ENCODE measurements at places on chromosomes 1 and 21.

DNA sequence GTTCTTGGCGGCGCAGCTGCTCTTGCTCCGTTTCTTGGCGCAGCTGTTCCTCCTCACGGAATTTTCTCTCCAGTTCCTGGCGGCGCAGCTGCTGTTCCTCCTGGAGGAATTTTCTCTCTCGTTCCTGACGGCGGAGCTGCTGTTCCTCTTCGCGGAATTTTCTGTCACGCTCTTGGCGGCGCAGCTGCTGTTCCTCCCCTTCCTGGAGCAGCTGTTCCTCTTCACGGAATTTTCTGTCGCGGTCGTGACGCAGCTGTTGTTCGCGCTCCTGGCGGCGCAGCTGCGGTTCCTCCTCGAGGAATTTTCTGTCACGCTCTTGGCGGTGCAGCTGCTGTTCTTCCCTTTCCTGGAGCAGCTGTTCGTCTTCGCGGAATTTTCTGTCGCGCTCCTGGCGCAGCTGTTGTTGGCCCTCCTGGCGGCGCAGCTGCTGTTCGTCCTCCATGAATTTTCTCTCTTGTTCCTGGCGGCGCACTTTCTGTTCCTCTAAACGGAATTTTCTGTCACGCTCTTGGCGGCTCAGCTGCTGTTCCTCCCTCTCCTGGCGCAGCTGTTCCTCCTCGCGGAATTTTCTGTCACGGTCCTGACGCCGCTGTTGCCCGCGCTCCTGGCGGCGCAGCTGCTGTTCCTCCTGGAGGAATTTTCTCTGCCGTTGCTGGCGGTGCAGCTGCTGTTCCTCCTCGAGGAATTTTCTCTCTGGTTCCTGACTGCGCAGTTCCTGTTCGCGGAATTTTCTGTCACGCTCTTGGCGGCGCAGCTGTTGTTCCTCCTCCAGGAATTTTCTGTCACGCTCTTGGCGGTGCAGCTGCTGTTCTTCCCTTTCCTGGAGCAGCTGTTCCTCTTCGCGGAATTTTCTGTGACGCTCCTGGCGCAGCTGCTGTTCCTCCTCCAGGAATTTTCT, 7.0 kb downstream of the TCHH start:
- no peaks in the 10 kb centered on the region for H3K4me1 ChIP-seq
- no peak overlapping the region for H3K4me3 ChIP-seq

DNA sequence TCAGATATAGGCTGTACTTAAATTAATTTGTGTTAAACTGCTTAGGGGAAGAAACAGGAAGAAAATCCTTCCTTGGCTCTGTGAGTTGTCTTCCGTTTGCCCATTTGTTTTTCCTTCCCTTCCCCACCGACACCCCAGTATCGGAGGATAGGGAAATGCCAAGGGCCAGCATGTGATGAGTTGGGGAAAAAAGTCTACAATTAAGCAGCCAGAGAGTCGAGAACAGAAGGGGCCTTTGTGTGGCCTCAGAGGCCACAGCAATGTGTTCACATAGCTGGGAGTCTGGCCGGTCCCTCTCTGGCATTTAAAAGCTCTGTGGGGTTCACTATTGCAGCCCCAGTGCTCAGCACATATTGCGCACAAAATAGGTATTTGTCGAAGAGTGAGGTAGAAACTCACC, 489.3 kb downstream of the MATN1 start:
- no peaks in the 10 kb centered on the region for H3K27me3 ChIP-seq
- H3K4me3 ChIP-seq, result no peak overlapping the region
- peaks cover 2% of the 10 kb centered on the region for H3K36me3 ChIP-seq
- no peak for DNase-seq
- peaks cover 8% of the 10 kb centered on the region for H3K4me1 ChIP-seq

- no peak overlapping the region for H3K4me3 ChIP-seq
- peaks cover 13% of the 10 kb centered on the region for H3K27me3 ChIP-seq
- no peaks in the 10 kb centered on the region for H3K4me1 ChIP-seq
- no peak overlapping the region for H3K27ac ChIP-seq
- DNase-seq, result no peak
Measured at GRCh38 chr1:183193963-183194525, 8.0 kb downstream of the LAMC2 start.

GRCh38 chr1:91499904-91500755, 521 bp upstream of the CDC7 start:
- H3K27me3 ChIP-seq, result no peaks in the 10 kb centered on the region
- H3K4me1 ChIP-seq, result peaks cover 28% of the 10 kb centered on the region
- no peak overlapping the region for H3K27ac ChIP-seq

DNA sequence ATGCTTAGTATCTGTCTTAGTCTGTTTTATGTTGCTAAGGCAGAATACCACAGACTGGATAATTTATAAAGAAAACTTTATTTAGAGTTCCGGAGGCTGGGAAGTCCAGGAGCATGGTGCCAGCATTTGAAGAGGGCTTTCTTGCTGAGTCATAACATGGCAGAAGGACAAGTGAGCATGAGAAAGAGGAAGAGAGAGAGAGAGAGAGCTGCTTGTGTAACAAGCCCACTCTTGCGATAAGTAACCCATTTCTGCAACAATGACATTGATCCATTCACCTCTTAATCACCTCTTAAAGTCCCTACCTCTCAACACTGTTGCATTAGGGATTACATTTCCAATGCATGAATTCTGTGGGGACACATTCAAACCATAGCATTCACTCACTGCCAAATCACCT, 11.7 kb upstream of the MYOCOS start:
- H3K4me1 ChIP-seq, result no peaks in the 10 kb centered on the region
- H3K27me3 ChIP-seq, result no peaks in the 10 kb centered on the region
- no peak overlapping the region for H3K4me3 ChIP-seq

- H3K27me3 ChIP-seq, result no peaks in the 10 kb centered on the region
- no peak for DNase-seq
- no peaks in the 10 kb centered on the region for H3K4me1 ChIP-seq
- H3K36me3 ChIP-seq, result no peaks in the 10 kb centered on the region
Measured at GRCh38 chr1:105872817-105873216, 1183.7 kb upstream of the PRMT6 start.

DNA sequence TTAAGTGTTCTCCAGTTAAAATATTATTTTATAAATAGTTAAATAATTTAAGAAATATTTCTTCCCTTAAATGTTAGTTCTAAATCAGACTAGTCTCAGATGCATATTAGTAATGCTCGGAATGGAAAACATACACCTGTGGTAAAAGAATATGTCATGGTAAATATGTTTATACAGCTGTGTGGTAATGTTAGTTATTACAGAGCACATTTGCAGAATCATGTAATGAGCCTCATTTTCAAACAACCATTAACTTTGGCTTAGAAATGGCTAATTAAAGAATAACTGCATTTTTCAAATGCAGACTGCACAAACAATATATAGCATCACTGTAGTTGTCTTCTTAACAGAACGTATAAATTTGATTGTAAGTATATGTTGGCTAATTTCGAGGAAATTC, 90.3 kb downstream of the DISP1 start:
- H3K4me1 ChIP-seq, result no peaks in the 10 kb centered on the region
- H3K4me3 ChIP-seq, result no peak overlapping the region
- no peaks in the 10 kb centered on the region for H3K27me3 ChIP-seq
- peaks cover 10% of the 10 kb centered on the region for H3K36me3 ChIP-seq

GRCh38 chr1:101128211-101128727, 102.7 kb upstream of the DPH5 start:
- no peak overlapping the region for H3K27ac ChIP-seq
- H3K27me3 ChIP-seq, result no peaks in the 10 kb centered on the region
- H3K4me3 ChIP-seq, result no peak overlapping the region
- H3K36me3 ChIP-seq, result no peaks in the 10 kb centered on the region
- no peak for DNase-seq
- peaks cover 11% of the 10 kb centered on the region for H3K4me1 ChIP-seq

DNA sequence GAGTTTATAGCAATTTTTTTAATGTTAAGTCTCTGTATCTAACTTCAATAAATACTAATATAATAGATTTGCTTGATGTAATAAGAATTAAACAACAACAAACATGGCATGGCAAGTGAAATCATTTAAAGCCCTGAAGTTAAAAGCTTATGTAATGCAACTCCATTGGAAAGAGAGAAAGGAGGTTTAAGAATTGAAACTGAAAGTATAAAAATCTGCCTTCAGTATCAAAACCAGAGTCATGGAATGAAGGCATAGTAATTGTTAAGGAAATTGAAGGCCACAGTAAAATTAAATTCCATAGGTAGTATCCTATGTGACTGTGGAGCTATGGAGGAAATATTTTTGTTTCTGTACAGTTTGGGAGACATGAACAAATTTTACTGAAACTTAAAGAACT, 55.1 kb downstream of the PRDX6 start:
- H3K36me3 ChIP-seq, result no peaks in the 10 kb centered on the region
- peaks cover 31% of the 10 kb centered on the region for H3K4me1 ChIP-seq
- DNase-seq, result no peak
- no peak overlapping the region for H3K27ac ChIP-seq
- no peaks in the 10 kb centered on the region for H3K27me3 ChIP-seq

GRCh38 chr1:85296980-85297379, 20.5 kb upstream of the BCL10 start:
- no peaks in the 10 kb centered on the region for H3K27me3 ChIP-seq
- H3K4me3 ChIP-seq, result no peak overlapping the region
- H3K36me3 ChIP-seq, result no peaks in the 10 kb centered on the region
- no peak overlapping the region for H3K27ac ChIP-seq
- peaks cover 3% of the 10 kb centered on the region for H3K4me1 ChIP-seq

DNA sequence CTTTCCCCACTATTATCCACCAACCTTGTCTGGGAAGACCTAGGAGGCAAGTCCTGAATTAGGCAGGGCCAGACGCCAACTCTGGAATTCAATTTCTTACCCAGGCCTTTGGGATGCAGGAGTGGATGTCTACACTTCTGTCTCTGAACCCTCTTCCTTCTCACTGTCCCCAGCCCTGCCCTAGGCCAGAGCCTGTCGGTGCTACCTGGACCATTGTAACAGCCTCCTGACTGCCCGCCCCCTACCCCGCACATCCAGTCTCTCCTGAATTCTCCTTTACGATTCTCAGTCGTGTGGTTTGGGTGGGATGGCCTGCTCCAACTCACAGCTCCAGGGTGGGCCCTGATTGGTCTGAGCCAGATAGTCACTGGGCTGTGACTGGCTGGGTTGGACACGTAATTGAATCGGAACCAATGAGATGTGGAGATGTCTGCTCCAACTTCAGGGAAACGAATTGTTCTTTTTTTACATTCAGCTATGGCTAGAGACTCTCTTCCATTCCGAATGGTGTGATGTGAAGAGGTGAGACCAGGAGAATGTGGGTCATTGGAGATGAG, 304.6 kb downstream of the PTPRU start:
- H3K27me3 ChIP-seq, result peaks cover 5% of the 10 kb centered on the region
- no peak overlapping the region for H3K27ac ChIP-seq
- DNase-seq, result no peak
- H3K4me1 ChIP-seq, result no peaks in the 10 kb centered on the region

DNA sequence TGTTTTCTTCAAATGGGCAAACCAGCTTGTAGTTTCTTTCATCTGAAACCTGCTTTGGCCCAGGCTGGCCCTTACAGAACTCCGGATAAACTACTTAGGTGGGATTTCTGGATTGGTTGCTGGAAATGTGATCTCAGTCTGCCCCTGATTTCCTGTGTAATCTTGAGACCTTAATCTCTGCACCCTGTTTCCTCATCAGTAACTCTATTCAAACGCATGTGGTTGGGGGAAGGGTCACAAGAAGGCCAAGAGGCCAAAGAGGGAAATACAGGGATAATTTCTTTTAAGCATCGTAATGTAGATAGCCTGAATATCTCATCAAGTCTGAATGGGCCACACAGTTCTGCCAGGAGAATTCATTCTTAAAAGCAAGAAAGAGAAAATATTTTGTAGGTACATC, 483.6 kb downstream of the LTN1 start:
- no peaks in the 10 kb centered on the region for H3K27me3 ChIP-seq
- H3K4me1 ChIP-seq, result peaks cover 11% of the 10 kb centered on the region
- peaks cover 5% of the 10 kb centered on the region for H3K36me3 ChIP-seq
- DNase-seq, result no peak

GRCh38 chr1:236395230-236395946, 1.3 kb downstream of the EDARADD start:
- H3K27ac ChIP-seq, result no peak overlapping the region
- peaks cover 29% of the 10 kb centered on the region for H3K4me1 ChIP-seq
- peak overlapping the region; percentile 93 for H3K4me3 ChIP-seq
- H3K36me3 ChIP-seq, result no peaks in the 10 kb centered on the region
- peaks cover 47% of the 10 kb centered on the region for H3K27me3 ChIP-seq
- peak; percentile 35 for DNase-seq

GRCh38 chr1:67100833-67101232, 33.9 kb downstream of the C1orf141 start:
- H3K36me3 ChIP-seq, result no peaks in the 10 kb centered on the region
- peaks cover 9% of the 10 kb centered on the region for H3K4me1 ChIP-seq
- no peak for DNase-seq
- H3K27ac ChIP-seq, result no peak overlapping the region

GRCh38 chr1:26320896-26321295, 3.1 kb downstream of the CD52 start:
- H3K4me1 ChIP-seq, result peaks cover 15% of the 10 kb centered on the region
- no peak overlapping the region for H3K27ac ChIP-seq
- no peaks in the 10 kb centered on the region for H3K36me3 ChIP-seq
- H3K27me3 ChIP-seq, result no peaks in the 10 kb centered on the region

DNA sequence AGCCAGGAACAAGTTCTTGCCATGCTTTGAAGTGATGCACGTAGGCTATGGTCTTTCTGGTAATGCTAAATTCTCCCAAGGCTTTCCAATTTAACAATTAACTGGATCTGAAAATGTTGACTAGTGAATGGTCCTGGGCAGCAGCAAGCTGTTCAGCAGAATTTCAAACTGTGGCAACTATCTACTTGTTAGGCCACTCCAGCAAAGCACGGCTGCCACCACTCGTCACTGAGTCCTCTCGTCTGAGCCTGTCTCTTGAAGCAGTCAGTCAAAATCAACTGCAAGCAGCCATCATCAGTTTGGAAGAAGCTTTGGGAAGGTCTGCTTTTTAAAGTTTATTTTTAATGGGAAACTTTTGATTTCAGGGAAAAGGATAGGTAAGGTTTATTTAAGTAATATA, 6.1 kb downstream of the FLVCR1 start:
- no peak for DNase-seq
- H3K27me3 ChIP-seq, result no peaks in the 10 kb centered on the region
- peaks cover 14% of the 10 kb centered on the region for H3K4me1 ChIP-seq
- peak overlapping the region; percentile 47 for H3K4me3 ChIP-seq

DNA sequence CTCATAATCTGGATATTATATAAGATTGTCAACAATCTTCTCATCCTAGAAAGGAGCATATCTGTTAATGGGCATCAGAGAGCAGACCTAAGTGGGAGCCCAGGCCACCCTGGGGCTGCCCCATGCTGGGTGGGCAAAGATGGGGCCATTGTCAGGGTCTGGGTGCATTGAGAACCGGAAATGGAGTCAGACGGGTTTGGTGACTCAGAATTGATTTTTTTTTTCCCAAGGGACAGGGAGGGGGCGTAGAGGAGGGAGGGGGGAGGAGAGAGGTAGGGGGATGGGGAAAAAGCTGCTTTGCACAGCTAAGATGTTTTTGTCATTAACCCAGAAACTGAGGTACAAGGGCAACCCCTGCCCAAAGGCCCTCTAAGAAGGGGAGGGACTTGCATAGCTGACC, 1.3 kb downstream of the ATXN7L2 start:
- no peak overlapping the region for H3K27ac ChIP-seq
- no peak for DNase-seq
- peaks cover 4% of the 10 kb centered on the region for H3K36me3 ChIP-seq

Data from neural crest cell (in vitro differentiated cells).